Suppressor macrophage (primary cell): ENCODE measurements at places on chromosomes 2 and 18.

- no peak for DNase-seq
Observed at GRCh38 chr2:228675091-228675490, 493.6 kb upstream of the SPHKAP start.

DNA sequence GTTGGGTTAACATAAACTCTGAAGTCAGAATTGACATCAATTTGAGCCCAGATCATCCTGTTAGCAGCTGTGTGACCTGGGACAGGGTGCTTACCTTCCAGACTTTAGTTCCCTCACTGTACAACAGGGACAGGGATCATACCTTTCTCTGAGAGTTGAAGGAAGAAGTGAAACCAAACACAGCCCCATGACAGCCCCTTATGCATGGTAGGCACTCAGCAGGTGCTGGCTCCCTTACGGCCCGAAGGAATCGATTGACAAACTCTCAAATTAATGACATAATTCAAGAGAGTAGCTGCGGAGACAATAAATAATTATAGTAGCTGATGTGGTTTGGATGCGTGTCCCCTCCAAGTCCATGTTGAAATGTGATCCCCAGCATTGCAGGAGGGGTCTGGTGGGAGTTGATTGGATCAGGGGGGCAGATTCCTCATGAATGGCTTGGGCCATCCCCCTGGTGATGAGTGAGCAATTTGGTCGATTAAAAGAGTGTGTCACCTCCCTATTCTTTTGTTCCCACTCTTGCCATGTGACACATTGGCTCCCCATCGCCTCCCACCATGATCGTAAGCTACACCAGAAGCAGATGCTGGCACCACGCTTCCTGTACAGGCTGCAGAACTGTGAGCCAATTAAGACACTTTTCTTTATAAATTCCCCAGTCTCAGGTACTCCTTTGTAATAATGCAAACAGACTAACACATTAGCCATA lies 72.4 kb downstream of the ODC1 start:
- peak; percentile 54 for DNase-seq

DNA sequence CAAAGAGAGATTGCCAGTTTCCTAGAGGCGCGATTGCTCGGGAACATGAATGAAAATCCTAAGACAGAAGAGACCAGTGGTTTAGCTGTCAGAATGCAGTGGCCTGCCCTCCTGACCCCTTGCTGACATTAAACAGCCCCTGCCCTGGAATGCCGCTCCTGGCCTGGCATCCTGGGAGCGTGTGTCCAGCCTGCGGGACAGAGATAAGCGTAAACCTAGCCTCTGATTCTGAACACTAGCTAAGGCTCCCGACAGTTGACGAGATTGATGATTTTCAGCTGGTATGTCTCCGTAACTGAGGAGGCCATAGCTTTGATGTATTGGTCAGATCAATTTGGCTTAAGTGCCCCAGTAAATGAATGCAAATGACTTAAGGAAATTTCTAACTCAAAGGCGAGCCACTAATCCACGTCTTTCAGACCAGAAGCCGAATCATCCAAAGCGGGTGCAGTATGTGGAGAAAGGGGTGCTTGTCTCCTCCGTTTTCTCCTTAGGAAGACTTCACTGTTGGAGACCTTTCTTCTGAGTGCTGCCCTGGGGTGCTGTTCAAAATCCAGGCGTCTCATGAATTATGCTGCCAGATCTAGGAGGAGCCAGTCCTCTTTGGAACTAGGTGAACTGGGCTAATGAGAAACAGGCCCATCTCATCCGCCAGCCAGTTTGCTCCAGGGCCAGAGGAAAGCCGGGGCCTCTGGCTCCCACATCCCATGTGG lies 142.5 kb upstream of the L3MBTL4 start:
- no peak for DNase-seq

- peak; percentile 23 for DNase-seq
Observed at GRCh38 chr2:70247364-70248180, 856 bp downstream of the TIA1 start.

- DNase-seq, result no peak
Observed at GRCh38 chr2:226656367-226656766, 143.3 kb downstream of the IRS1 start.

DNA sequence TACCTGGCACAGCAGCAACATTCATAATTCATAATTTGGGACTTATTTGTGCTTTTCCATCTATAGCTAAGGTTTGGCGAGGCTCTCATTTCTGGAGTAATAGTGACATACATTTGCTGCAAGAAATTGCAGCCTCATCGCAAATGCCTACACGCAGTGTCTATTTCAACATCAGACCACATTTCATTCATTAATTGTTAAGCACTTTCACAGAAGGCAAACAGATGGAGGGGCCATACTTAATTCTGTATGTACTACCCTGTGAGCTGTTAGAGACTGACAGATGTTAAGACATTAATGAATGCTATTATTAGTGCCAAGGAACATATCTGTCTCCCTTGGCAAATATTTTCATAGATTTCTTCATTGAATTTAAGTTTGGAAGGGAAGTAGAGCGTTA lies 125.7 kb downstream of the UXS1 start:
- DNase-seq, result no peak

DNA sequence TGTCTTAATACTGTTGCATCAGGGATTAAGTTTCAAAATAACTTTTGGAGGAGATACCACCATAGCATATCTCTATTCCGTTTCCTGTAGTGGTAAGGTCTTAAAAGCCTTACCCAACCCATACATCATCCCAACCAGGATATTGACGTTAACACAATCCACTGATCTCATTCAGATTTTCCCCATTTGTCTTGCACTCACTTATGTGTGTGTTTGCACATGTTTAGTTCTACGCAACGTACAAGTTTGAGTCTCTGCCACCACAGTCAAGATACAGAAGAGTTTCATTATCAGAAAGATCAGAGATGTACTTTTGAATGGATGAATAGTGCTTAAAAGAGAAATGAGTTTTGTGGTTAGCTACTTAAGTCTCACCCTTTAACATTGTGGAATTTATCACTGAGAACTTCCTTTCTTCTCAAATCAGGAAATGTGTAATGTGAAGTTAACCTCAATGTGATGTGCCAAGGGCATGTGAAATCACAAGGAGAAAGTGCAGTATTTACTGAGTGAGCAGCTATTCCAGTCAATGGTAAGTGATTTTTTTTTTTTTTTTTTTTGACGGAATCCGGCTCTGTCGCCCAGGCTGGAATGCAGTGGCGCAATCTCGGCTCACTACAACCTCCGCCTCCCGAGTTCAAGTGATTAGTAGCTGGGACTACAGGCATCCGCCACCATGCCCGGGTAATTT lies 69.2 kb upstream of the EPHA4 start:
- no peak for DNase-seq

DNA sequence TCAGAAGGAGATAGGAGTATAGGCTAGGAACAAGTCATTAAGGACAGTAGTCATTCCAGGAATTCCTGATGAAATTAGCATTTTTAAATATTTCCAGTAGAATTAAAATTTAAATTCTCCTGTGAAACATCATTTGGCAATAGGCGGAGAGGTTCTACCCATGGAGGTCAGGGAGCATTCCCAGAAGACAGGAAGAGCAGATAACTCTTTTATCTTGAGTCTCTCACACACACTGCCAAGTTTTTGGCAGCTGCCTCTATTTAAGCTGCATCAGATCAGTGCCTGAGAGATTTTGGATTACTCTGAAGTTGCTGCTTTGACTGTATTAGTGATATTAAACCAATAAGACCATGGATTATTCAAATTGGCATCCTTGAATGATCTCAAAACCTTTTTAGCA lies 714.7 kb downstream of the EPHA4 start:
- DNase-seq, result no peak

DNA sequence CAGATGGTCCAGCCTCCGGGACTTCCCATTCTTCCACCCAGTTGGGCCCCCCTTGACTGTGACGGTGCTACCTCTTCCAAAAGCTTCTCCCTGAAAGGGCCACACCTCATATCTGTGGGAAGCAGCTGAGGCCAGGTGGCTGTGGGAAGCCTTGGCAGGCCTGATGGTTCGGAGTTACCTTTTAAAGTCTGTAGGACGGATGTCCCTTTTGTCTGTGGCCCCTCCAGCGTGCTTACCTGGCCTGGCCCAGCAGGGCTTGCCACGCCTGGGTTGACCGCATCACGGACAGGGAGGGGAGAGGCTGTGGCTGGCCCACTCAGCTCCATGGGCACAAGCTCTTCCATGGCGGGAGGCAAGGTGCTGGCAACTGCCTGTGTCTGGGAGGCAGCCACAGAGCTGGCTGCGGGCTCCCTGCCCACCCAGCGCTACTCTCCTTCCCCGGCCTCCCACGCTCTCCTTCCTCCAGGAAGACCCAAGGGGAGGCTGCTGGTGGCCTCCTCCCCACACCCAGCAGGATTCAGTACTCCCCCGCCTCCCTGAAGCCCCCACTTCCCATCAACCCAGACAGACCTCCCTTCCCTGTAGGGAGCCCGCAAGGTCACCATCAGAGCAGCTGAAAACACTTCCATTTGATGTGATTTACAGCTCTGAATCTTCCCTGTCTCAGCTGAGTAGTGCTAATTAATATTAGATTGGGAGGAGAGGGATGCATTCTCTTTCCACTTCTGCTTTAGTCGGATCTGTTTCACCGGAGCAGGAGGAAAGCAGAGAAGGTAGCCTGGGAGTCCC lies 52.8 kb downstream of the EDAR start:
- no peak for DNase-seq

- no peak for DNase-seq
Observed at GRCh38 chr2:159444754-159445153, 158.3 kb upstream of the WDSUB1 start.

DNA sequence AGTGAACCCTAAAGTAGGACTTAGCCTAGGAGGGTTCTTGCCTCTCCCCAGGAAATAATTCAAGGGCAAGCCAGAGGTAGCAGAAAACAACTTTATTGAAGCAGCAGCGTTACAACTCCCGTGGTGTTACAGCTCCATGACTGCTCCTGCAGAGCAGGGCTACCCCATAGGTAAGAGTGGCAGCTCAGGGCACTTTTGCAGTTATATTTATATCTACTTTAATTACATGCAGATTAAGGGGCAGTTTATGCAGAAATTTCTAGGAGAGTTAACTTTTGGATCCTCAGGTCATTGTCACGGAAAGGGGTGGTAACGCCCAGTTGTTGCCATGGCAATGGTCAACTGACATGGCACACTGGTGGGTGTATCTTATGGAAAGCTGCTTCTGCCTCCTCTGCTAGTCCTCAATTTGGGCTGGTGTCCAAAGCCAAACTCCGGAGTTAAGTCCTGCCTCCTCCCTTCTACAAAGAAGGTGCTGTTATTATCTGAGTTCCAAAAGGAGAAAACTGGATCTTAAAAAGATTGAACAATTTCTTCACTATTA lies 1413.0 kb downstream of the DSC3 start:
- no peak for DNase-seq

GRCh38 chr18:46110406-46110805 lies 6.2 kb downstream of the HAUS1 start:
- DNase-seq, result no peak

DNA sequence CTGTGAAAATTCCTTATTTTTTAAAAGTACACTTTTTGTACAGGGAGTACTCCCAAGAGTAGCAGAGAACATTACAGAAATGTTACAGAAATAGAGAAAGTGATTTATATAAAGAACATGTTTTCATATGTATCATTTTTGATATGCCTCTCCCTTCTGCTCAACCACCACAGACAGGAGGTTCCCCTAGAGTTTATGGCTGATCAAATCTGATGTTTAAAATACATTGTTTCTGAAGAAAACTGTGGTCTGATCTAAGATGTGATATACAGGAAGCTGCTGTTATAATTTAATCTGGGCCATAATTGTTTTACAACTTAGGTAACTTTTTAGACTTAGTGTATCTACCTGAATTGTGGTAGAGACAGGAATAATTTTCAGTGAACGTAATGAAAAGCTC lies 37.0 kb downstream of the STAT4 start:
- DNase-seq, result no peak

- no peak for DNase-seq
Observed at GRCh38 chr2:130848526-130849210, 12.0 kb downstream of the ARHGEF4 start.

DNA sequence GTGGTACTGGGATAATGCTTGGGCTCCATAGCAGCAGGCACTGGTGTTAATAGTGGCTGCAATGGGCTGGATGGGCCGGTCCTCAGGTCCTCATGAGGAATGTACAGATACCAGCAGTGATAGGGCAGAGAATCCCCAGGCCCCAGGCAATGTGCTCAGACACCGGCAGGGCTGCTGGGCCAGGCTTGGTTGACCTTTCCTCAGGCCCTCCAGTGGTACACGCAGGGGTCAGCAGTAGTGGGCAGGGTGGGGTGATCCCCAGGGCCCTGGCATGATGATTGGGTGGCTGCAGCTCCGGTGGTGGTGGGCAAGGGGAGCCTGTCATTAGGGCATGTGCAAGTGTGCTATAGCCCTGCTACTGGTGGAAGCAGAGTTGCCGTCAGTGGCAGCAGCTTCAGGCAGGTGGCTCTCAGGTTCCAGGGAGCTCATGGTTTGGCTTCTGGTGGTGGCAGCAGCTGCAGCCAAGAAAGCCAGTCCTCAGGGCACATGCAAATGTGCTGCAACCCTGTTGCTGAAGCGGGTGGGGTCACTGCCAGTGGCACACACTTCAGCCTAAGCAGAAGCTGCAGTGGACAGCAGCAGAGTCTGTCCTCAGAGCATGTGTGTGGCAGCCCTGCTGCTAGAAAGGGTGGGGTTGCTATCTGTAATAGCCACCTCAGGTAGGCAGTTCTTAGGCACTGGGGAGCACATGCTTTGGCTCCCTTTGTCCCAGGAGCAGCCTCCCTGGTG lies 56.8 kb downstream of the CCNT2 start:
- no peak for DNase-seq
